ENCODE measurements at places on chromosomes 6 and 20.

- DNase-seq, result no peak
Measured at GRCh38 chr20:59001449-59002171, 5.4 kb downstream of the CTSZ start.

DNA sequence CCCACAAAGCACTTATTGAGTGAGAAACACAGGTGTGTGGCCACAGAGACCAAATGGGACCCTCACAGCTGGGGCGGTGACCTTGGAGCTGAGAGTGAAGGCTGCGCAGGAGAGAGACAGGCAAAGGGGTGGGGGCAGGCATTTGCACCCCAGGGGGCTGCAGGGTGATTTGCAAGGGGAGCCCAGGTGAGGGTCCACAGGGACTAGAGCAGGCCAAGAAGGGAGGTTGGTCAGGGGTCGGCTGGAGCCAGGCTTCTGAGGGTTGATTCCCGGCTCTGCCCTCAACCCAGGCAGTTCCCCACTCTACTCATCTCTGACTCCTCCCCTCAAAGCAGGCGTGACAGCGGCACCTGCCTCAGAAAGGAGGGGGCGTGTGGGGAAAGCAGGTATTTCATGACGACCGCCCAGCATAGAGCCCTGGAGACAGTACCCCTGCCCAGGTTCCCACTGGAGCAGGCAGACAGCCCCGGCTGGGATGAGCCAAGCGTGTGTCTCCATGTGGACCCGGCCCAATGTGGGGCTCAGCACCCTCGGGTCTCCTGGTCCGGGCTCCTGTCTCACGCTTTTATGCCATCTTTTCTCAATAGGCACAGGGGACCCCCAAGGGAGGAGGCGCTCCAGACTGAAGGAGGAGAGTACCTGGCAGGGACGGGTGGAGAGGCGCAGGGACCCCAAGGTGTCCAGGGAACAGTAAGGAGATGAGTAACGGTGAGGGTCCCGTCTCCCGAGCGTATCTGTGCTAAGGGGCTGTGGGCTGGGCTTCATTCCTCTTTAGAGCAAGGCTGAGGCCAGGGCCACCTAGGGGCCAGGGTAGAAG is 3.1 kb upstream of the MRGBP start:
- no peak for DNase-seq

GRCh38 chr20:10715035-10715434 is 41.2 kb upstream of the JAG1 start:
- DNase-seq, result no peak

GRCh38 chr6:41271901-41272395 is 14.5 kb downstream of the TREM1 start:
- no peak for DNase-seq

DNA sequence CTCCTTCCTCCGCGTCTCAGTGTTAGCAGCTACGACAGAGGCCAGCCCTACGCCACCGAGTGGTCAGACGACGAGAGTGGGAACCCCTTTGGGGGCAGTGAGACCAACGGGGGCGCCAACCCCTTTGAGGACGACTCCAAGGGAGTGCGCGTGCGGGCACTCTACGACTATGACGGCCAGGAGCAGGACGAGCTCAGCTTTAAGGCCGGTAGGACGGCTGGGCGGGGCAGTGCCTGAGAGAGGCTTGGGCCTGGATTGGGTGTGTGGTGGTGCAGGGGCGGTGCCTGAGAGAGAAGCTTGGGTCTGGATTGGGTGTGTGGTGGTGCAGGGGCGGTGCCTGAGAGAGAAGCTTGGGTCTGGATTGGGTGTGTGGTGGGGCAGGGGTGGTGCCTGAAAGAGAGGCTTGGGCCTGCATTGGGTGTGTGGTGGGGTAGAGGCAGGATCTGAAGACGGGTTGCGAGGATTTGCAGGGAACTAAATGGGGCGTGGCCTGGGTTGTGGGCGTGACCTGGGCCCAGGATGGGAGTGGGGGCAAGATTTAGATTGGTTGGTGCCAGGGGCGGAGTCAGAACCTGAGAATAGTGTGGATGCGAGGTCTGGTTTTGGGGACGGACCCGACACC is 24.4 kb downstream of the SPDEF start:
- no peak for DNase-seq

GRCh38 chr6:151276112-151276740 is 36.5 kb downstream of the AKAP12 start:
- DNase-seq, result no peak

- no peak for DNase-seq
Measured at GRCh38 chr20:37531856-37532255, 4.2 kb upstream of the BLCAP start.

- DNase-seq, result no peak
Measured at GRCh38 chr6:100833972-100834574, 47.1 kb downstream of the ASCC3 start.

GRCh38 chr6:17096096-17096495 is 5.8 kb upstream of the STMND1 start:
- no peak for DNase-seq

- DNase-seq, result no peak
Measured at GRCh38 chr6:25640446-25640845, 11.6 kb upstream of the SCGN start.

GRCh38 chr6:105626295-105627158 is 223.6 kb upstream of the PREP start:
- DNase-seq, result no peak

DNA sequence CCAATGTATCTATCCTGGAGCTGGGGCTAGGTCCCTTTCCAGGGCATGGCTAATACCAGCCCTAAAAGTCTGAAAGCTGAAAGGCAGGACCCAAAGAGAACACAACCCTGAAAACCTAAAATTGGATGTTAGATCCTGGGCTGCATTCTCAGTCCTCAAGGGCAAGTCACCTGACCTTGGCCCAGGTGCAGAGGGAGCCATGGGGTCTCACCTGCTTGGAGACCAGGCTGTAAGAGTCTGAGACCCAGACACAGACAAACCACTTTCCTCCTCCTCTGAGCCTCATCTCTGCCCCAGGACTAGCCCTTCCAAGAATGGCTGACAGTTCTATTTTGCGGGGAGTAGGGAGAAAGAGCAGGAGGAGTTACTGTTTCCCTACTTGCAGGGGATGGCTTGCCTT is 60.0 kb downstream of the EFCAB8 start:
- DNase-seq, result no peak

DNA sequence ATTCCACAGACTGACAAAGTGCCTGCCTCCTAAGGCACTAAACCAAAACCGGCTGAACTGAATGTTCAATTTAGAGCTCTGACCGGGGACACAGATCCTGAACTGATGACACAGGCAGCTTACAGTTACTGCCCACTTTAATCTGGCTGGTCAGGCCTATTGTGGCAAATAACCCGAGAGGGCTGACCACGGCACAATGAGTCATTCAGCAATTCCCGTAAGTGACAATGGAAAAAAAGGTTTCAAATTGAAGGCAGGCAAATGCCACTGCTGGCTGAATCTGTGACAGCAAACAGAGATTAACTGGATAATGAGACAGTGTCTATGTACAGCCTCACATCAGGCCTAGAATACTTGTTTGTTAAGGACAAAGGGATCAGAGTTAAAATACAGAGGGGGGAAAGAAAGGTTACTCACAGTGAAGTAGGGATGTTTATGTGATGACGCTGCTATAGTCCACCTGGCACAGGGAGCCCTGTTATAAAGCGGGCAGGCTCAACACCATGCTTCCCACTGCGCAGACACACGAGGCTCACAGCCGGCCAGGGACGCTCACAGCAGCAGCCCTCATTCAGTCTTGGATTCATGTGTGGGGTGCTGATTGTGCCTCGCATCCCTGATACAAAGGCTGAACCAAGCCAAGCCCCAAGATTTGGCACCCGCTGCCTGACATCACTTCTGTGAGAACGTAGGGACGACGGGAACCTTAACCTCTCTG is 54.4 kb downstream of the RTN4IP1 start:
- no peak for DNase-seq

DNA sequence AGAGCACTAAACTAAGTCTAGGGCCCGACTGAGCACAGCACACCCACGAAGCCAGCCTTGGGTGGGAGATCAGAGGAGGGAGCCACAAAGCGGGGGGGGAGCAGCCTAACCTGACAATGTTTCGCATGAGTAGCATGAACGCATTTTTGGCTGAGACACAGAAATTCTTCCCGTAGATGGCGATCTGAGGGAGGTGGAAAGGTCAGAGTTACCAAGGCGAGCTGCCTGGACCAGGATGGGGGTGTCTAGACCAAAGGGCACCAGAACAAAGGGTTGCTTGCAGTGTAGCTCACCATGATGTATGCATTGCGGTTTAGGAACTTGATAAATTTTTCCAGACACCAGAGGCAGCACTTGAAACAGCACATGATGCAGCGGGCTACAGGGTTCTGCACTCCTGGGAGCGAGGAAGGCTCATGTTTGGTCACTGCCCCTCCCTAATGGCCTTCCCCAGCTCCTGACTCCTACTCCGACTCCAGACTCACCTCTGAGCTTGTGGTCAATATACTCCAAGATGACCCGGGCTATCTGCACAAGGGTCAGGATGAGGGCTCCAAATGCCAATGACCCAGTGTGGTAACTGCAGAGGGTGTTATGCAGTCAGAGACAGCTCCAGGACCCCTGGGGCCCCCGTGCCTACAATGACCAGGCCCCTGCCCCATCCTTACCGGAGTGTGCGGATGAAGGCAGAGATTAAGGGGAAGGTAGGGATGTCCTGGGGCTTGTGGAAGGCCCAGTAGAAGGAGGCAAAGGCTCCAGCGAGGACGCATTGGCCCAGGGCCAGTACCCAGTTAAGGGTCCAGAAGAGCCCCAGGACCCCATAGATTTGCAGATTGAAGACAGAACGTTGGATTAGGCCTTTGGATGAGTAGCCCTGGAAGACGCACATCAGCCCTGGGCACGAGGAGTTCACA is 2.8 kb upstream of the NEU1 start:
- no peak for DNase-seq

- no peak for DNase-seq
Measured at GRCh38 chr6:139713424-139713823, 339.0 kb upstream of the CITED2 start.

- DNase-seq, result peak; percentile 70
Measured at GRCh38 chr6:27502508-27503435, 29.9 kb upstream of the ZNF184 start.

- DNase-seq, result no peak
Measured at GRCh38 chr20:43914311-43915210, at the start of gene TOX2. Gene TOX2, plus strand, starts transcription at chr20:43914852. Its CDS starts 40 bp downstream, at chr20:43914892.

DNA sequence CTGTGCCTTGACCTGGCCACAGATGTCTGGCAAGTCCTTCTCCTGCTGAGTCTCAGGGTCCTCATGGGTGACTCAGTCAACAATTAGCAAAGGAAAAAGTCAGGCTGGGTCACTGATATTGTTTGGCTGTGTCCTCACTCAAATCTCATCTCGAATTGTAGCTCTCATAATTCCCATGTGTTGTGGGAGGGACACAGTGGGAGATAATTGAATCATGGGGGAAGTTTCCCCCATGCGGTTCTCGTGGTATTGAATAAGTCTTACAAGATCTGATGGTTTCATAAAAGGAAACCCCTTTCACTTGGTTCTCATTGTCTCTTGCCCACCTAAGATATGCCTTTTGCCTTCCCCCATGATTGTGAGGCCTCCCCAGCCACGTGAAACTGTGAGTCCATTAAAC is 45.7 kb downstream of the PREX1 start:
- no peak for DNase-seq

- DNase-seq, result no peak
Measured at GRCh38 chr6:46763466-46763865, 16.7 kb downstream of the ANKRD66 start.

- no peak for DNase-seq
Measured at GRCh38 chr20:24686156-24686555, 216.7 kb downstream of the SYNDIG1 start.

DNA sequence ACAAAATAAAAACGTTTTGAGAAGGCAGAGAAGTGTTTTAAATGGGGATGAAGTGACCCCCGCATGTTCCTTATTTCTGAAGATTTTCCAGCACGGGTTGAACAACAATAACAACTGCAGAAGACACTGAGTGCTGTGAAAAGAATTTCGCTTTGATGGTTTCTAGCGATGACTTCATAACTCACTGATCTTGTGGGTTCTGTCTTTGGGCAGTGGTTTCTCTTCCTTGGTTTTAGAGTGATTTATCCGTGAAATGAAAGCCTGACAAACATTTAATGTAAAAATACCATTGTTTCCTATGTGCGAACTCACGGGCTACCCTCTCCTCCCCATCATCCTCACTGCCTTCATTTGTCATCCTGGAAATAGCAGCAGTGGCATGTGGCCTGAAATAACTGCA is 793.9 kb downstream of the QKI start:
- DNase-seq, result no peak

- DNase-seq, result no peak
Measured at GRCh38 chr6:149541139-149541538, 4.7 kb downstream of the PPIL4 start.

DNA sequence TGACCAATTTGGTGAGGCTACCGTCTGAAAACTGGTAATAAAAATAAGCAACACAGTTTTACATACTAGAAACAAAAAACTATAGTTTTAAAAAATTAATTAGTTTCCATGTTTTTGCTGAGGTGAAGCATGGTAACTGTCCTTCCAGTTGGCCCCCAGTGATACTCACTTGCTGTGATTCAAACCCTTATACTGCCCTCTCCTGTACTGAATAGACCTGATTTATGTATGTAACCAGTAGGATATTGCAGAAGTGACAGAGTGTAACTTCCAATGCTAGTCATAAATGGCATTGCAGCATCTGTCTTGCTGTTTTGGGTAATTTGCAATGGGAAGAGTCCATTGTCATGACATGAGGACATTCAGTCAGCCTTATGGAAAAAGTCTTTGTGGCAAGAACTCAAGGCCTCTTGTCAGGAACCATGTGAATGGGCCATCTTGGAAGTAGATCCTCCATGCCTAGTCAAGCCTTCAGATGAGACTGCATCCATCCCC is 8.9 kb upstream of the CHD6 start:
- DNase-seq, result no peak

DNA sequence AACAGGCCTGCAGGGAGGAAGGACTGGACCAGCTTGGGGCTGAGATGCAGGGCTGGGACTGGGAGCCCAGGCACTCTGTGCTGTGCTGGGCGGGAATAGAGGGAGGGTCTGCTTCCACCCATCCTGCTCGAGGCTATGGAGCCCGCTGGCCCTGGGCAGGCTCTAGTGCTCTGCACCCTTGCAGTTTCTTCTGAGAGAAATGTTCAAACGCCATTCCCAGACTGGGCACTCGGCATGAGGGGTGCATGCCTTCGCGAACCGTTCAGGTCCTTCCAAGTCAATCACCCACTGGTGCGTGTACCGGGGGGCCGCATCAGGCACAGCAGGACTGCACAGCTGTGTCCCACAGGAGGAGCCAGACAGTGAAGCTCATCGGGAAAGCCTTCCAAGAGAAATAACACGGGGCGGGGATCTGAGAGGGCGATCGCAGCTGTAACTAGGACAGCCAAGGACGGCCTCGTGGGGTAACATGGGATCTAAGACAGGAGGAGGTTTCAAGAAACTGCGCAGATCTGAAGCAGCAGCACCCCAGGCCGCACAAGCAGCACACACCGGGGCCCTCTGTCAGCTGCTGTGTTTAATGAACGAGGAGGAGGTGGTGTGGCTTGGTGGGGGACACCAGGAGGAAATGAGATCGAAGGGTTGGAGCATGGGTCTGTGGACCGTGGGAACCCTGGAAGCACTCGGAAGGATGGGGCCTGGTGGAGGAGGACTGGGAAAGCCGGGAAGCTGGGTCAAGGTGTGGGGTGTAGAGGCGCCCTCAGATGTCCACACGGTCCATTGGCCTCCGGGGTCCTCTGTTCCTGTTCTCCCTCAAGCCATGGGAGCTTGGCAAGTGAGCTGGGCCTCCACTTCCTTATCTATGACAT is 26.1 kb upstream of the PYGB start:
- DNase-seq, result no peak

Data from activated CD4-positive, alpha-beta T cell treated with anti-CD3 and anti-CD28 coated beads for 24 hours (primary cell).